ENCODE measurements at places on chromosomes 12 and 14.

- DNase-seq: no peak
Observed at GRCh38 chr14:82432301-82433105, 898.9 kb upstream of the SEL1L start.

GRCh38 chr14:63276016-63276415 lies 42.7 kb downstream of the GPHB5 start:
- no peak for DNase-seq

GRCh38 chr12:132833341-132833740 lies 4.7 kb upstream of the GOLGA3 start:
- no peak for DNase-seq

- peak; percentile 77 for DNase-seq
Observed at GRCh38 chr12:57456145-57456700, 1.1 kb downstream of the INHBE start.

DNA sequence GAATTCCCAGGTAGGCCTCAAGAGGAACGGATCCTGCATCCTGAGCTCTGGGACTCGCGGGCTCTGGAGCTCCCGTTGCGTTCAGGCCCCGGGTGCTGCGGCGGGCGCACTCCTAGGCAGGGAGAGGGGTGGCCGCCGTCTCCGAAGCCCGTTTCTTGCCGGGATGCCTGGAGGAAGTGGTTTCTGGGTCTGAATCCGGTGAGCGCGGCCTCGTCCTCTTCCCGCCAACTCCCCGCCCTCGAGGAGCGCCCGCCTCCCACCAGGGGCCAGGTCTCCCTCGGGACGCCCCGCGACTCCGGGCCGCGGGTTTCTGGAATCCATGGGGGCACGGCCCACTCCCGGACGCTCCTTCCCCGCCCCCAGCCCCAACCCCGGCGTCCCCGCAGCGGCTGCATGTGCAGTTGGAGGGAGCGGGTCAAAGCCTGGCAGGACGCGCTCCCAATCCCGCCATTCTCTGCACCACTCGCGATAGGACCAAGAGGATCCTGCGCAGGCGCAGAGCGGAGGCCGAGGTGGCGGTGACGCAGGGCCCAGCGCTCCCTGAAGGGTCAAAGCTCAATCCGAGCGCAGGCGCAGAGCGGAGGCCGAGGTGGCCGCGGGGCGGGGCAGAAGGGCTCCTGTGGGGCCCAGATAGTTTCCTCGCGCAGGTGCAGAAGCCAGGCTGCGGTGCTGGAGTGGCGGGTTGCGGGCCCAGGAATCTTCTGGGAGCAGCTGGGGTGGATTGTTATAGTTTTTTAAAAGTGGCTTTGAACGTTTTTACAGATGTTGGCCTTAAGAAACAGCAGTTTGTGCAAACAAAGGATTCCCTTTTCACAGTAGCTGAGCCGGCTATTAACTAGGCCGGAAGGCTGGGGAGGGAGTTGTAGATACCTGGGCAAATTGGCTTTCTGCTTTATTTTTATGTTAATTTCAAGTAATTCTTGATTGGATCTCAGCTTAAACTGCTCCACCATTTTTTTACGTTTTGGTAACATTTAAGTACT lies 796.4 kb downstream of the AACS start:
- no peak for DNase-seq

DNA sequence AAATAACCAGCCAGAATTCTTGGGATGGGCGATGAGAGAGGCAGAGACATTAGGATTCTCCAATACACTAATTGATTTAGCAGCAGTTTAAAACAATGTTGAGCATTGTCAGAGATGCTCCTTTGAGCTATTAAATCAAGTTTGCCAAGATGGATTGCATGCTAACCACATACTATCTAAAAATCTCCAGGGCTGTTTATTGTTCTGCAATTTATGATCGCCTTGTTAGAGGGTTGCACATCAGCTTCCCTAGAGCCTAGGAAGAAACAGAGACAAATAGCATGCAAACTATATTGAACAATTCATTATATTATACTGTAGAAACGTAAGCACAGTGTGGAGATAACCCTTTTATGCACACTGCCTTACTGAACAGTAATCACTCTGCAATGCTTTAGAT lies 599.9 kb downstream of the SOX5 start:
- no peak for DNase-seq

DNA sequence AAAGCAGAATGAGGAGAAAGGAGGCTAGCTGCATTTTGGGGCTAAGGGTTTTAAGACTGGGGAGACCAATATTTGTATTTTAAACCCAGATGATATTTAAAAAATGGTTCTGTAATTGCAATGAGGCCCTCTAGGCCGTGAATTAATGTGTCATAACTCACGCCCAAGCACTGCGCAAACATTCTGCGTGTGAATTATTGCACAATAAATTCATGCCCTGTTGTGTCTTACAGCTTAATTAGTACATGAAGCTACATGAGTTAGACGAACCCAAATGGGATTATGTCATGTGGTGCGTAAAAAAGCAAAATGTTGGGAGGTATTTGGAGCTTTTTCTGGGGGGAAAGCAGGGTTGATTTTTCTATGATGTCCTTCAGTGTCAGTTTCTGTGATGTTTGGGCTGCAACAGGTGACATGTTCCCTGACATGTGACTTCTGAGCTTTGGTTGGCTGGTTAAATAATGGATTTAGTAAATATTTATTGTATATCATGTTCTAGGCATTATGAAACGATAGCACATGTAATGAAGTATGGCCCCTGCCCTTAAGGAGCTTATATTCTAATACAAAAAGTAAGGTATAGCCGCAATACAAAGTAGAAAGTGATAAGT lies 30.4 kb upstream of the CISTR start:
- no peak for DNase-seq

DNA sequence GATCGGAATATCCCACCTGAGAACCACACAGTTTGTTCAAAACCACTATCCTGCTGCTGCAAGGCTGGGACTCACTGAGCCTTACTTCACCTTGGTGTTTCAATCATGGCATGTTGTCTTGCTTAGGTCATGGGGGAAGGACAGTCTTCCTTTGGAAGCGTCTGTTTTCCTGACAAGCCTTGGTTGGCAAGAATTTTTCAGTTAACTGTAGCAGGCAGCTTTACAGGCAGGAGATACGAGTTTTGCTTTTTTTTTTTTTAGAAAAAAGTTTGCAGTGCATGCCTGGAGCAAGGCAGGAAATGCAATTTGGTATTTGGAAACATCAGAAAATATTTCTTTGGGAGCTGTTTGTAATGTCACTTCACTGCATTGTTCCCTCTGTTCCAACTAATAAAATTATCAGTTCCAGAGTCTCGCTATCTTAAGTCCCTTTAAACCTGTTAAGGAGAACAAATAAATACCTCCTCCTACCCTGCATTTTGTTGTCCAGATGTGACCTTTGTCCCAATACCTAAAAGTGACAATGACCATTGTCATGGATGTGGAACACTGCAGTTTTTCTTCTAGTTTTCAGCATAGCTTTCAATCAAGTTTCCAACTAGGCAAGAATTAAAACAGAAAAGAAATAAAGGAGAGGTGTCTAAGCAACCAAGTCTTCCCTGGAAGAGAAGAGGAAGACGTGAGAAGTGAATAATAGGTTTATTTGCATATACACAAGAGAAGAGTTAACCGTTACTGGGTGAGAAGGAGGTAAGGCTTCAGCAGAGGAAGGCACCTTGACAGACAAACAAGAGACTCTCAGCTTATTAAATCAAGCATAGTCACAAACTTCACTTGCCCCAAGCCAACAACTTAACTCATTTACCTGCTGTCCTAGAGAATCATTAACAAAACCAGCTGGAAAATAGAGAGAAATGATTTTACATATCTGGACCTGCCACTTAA lies 71.4 kb upstream of the ACTN1 start:
- DNase-seq: no peak

DNA sequence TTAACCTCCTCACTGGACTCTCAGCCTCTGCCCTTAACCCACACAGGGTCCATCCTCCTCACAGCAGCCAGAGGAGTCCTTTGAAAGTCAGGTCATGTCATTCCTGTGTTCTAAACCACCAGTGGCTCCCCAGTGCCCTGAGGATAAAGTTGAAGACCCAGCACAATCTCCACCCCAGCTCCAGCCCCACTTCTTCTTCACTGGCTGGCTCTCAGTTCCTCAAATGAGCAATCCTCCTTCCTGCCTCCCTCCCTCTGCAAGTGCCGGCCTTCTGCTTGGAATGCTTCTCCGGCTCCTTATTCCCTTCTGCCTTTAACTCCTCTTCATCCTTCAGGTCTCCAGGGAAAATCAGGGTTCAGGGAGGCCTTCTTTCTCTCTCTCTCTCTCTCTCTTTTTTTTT lies 32.0 kb upstream of the SPPL3 start:
- no peak for DNase-seq

GRCh38 chr12:27013611-27014084 lies 536 bp downstream of the TM7SF3 start:
- no peak for DNase-seq

DNA sequence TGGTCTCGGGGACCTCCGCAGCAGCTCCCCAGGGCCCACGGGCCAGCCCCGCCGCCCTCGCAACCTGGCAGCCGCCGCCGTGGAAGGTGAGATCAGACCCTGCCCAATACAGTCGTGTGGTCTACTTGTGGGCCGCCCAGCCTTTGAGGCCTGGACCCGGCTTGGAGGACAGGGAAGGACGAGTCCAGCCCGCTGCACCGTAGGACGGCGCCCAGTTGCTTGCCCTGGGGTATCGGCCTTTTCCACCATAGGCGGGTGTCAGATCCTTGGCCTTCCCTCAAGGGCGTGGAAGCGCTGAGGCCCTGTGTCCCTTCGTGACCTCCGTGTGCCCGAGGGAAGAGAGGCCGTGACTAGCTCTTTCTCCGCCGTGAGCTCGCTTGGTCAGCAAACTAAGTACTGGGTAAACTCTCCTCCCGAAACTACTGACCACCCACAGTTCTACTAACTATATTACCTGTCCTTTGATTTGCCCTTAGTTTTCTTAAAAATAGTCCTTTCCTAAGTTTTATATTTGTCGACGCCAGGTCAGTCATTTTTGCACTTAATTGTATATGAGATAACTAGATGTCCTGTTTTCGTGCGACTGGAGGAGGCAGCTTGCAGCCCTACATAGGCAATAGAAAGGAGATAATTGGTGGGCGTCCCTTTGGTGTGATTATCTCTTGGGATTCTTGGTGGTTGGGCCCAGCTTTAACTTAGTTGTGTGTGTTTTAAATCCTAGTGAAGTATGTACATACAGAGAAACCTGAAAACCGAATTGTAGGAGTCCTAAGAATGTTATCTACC lies 757 bp downstream of the SLC25A3 start:
- no peak for DNase-seq

DNA sequence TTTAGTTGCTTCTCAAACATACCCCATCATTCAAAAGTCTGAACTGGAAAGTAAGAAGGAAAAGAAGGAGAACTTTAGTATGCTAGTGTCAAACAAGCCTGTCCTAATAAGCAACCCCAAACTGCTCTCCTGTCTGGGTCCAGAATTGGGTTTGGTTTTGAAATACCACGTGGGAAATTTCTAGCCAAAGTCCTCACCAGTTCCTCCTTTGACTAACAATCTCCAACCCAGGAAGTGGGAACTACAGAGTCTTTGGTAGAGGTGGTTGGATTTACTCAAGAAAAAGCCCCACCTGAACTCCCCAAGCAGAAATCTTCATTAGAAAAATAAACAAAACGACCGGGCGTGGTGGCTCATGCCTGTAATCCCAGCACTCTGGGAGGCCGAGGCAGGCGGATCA lies 17.4 kb upstream of the EIF4B start:
- no peak for DNase-seq

All from activated CD4-positive, alpha-beta T cell treated with anti-CD3 and anti-CD28 coated beads, Interleukin-2, Interleukin-6, amounts not matched to agents 100 ng/mL and 50 ng/mL, durations not matched to agents 16 hours and 8 hours (primary cell).